ENCODE measurements at places on chromosomes 12 and 14.

DNA sequence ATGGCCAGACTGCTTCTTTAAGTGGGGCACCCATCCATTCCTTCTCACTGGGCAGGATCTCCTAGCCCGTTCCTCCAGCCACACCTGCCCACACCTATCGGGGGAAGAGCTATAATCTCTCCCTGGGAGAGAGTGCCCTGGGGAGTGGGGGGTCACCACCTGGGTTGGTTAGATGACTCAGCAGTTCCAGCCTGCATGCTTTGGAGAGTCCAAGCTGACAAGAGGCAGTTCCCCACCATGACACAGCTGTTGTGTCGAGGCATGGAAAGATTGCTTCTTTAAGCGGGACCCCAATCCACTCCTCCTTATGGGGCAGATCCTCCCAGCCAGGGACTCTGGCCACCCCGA lies 52.6 kb upstream of the PPFIA2 start:
- no peak for DNase-seq

DNA sequence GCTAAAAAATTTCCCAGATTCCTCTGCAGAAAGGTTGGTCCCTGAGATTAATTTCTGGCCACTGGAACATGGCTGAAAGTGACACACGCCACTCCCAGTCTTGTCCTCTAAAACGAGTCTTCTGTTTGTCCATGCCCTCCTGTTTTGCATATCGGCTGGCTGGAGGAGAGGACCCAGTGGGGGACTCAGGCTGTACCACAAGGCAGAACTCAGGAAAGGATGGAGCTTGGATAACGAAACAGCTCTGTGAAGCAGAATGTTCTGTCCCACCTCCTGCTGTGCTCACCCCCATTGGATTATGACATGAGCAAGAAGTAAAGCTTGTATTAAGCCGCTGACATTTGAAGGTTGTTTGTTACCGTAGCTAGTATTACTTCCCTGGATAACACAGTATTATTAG lies 856.2 kb downstream of the BCL11B start:
- DNase-seq = no peak

DNA sequence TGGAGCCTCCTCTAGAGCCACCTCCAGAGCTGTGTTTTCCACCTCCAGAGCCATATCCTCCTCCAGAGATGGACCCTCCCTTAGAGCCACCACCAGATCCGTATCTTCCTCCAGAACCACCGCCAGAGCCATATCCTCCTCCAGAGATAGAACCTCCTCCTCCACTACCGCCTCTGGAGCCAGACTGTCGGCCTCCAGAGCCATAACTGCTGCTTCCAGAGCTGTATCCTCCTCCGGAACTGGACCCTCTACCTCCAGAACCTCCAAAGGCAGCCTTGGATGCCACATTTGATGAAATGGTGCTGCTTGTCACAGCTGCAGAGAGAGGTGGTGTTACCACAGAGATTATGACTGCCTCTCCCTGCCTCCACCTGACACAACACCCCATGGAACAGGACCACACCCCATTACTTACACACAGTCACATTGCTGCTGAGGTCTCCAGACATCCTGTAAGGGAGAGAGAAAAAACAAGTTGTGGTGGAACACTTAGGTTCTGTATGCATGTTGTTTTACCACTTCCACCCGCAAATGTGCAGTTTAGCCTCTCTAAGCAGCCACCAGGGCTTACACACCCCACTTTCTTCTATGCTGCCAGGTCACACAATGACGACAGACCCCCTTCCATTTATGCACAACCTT lies 6.8 kb downstream of the KRT2 start:
- DNase-seq = no peak

DNA sequence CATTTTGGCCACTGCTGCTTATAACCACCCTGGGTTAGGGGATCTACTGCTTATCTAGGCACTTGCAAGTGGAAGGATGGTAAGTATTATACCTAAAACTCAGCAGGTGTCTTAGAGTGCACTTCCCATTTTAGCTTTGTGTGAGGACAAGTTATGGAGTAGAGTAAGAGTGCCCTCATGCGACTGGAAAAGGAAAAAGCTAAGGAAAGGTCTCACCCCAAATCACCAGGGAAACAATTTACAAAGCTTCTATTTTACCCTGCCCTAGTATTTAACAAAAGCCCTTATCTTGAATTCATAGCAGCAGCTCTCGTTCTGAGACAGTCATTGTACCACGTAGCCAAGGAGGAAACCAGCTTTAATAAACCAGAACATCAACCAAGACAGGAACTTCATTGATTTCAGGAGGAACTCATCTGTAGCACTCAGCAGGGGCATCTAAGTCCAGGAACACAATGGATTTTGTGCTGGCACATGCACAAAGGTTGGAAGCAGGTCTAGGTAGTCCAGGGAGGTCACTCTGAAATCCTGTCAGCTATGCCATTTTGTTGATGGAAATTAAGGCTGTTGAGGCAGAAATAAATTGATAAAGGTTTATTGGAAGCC lies 2.9 kb downstream of the RDH12 start:
- DNase-seq = peak; percentile 69

DNA sequence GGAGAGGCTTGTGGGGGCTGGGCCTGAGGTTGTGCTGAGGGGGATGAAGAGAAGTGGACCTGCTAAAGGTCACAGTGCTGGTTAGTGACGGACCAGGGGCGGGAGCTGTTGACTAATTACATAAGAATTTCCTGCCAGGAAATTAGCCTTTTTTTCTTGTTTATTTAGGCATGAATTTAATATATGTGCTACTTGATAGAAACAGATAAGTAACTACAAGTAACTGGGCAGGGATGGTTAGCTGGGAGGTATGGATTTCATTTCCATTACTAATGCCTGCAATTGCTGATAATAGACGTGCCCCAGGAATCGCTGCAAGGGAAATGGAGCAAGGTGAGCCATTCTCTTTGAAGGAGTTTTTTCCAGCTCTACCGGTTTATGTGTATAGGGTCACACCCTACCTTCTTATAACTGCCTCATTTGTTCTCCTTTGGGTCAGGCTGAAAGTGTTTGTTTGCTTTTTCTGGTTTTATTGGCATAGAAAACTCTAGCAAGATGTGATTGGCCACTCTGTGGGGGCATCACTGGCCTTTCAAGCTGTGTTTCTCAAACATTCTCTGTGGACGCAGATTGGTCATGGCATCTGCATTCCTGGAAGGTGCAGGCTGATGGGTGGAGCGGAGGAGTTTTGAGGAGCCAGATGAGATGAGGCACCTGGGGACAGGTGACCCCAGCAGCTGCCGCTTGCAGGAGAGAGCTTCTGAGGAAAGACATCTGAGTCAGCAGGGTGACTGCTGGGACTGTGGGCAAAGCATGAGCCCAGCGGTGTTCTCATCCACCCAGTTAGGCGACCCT lies 19.0 kb upstream of the GPRC5A start:
- no peak for DNase-seq

DNA sequence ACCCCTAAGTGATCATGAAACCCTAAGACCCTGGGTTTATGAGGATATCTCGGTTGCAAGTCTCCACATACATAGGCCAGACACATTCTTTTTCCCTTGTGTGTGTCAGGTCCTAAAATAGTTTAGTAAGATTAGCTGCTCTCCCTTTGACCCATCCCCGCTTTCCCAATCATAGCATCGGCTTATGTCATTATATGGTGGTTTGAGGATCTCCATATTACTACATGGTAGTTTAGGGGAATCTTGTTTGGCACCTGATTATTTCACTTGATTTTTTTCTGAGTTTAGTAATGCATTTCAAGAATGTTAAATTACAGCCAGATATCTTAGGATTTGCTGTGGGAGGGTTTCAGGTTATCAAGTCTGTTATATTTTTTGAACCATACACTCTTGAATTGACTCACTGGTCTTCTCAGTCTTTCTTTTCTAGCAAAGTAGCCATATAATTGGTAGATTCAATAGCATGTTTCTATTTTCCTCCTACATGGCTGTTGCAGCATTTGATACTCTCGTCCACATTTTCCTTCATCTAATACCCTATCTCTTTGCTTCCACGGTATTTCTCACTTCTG lies 68.3 kb upstream of the TRHDE start:
- DNase-seq = no peak

DNA sequence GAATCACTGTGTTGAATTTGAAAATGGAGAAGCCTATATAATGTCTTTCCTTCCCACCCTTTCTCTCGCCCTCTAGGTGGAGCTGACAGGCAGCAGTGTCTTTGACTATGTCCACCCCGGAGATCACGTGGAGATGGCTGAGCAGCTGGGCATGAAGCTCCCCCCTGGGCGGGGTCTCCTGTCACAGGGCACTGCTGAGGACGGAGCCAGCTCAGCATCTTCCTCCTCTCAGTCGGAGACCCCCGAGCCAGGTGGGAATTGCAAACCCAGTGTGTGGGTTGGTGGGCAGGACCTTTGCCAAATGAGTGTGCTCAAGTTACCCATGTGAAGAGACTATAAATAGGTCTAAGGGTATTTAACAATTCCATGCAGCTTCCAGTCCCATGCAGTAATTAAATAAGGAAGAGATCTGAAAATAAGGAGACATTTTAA lies 274.7 kb downstream of the EGLN3 start:
- DNase-seq = peak; percentile 3

- no peak for DNase-seq
Observed at GRCh38 chr12:82437744-82438143, 79.4 kb downstream of the METTL25 start.

- DNase-seq = no peak
Observed at GRCh38 chr12:3294481-3294911, 196.5 kb upstream of the PRMT8 start.

Data from GM20000 (cell line).